ENCODE measurements at places on chromosomes 5 and 9.
A peak's percentile ranks its signal among the peaks of the same experiment; 100 is the strongest.

DNA sequence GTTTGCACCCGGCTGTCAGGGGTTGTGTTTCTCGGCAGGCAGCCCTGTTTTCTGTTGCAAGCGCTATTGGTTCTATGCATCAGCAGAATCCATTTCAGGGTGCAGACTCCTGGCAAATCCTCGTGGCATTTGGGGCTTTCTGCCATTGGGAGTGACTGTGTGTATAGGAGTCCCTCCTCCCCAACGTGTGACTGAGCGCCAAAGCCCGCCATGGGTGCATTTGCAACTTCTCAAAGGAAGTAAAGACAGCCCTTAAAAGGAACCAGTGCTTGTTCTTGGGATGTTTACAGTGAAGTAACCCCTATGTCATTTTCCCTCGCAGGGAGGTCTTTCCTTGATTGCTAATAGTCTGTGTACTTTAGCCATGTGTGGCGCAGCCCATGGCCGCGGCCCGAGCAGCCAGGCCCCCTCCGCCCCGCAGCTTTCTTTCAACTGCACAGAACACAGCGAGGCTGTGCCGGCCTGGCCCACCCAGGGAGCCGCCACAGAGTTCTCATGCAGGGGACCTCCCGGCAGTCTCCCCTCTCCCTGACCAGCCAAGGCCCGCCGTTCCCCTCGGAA lies 175.6 kb downstream of the HSD17B3 start:
- DNase-seq: no peak

DNA sequence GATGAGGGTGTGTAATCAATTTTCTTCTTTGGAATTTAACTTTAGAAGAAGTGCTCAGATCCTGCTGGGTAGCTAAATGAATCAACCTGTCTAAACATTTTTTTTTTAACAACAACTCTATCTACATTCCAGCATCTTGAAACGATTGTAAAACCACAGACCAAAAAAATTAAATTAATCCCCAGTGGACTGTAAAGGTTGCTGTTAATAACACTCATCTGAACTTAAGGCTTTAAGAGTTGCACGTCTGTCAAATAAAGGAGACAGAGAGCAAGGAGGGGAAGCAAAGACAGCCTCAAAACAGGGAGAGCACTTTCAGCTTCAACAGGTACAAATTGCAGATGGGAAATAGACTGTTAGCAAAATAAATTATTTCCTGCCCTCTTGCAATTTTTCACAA lies 548.5 kb downstream of the DTWD2 start:
- no peak for DNase-seq

GRCh38 chr9:129640871-129641749 lies 841 bp downstream of the ASB6 start:
- DNase-seq: peak; percentile 59

DNA sequence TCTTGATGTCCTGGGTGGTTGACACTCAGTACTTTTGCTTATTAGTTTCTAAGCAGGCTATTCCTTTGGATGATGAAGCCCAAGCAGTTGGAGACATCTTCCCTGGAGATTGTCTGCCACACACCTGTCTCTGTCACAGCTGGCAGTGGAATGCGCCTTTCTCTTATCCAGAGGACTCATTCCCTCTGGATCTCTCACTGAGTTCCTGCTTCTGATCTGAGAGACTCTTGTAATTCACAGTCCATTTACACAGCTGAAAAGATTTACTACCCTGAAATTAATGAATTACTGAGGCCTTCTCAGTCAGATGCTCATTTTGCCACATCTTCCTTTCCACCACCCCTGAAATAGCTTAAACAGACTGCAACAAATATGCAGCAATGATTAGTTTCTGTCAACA lies 15.9 kb downstream of the TAL2 start:
- no peak for DNase-seq

- peak; percentile 68 for DNase-seq
Measured at GRCh38 chr9:14119694-14120514, 194.0 kb downstream of the NFIB start.

DNA sequence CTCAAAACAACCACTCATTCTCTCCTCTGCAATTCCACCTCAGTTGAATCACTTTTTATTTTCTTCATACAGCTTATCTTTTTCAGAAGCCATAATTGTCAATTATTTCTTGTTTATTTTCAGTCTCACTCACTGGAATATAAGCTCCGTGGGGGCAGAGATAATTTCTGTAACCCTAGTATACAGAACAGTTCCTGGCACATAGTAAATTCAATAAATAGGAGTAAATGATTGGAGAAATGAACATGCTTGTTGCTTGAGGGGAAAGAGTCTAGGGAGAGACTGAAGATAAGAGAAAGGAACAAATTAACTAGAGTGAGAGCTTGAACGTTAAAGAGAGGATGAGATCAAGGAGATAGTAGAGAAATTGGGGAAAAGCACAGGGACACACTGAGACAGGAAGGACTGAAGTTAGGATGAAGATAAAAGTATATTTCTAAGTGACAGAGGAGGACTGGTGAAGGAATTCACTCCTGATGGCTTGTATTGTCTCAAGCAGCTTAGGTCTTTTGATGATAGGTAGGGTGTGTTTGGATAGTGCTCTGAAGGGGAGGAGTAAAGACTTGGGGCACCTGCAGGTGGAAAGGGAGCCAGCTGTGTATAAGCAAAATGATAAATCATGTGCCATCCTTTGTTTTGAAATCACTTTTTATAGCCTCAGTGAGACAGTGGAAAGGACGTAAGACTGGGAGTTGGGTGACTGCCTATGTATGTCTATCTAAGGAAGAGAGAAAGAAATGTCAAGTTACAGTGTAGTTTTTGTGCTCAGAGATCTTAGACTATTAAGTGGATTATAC lies 2.2 kb downstream of the NAA35 start:
- no peak for DNase-seq

DNA sequence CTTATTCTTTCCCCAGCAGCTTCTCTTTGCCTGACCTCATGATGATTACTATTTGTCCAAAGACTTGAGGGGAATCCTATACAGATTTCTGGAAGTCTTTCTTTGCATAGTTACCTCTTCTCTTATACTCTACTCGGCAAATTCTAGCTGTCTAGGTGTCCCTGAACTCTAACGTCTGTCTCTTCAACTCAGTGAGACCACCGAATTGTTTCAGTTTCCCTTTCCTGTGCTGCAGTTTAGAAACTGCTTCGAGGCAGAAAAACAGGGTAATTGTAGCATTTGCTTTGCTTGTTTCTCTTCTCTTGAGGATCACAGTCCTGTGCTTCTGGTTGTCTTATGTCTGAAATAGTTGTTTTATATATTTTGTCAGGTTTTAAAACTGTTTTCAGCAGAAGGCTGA lies 14.8 kb downstream of the LVRN start:
- no peak for DNase-seq

GRCh38 chr5:125883223-125883622 lies 540.0 kb upstream of the GRAMD2B start:
- no peak for DNase-seq

DNA sequence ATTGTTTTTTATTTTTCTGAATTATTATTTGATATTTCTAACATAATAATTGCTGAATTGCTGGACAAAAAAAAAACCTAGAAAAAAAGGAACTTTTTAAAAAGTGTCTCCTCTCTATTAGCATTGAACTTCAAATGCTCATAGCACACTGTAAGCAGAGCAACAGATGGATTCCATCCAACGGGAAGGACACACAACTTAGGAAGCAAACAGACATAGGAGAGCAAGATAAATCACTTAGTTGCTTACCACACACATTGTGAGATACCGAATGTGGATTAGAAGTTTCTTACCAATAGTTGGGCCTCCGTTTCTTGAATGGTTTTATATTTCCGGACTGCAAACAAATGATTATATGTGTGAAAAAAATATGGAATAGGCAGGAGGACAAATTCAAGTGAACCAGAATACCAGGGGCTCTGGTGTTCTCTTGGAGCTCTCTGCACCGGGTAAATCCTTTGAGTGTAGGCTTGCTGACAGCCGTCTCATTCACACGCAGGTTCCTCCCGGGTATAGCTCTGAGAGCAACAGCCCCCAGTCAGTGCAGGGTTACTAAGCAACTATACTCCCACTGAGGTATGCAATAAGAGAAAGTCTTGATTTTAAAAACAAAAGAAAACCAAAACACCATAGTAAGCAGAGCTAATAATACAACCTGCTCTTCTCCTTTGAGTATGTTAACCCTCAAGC lies 217.6 kb downstream of the TMEM167A start:
- no peak for DNase-seq

GRCh38 chr5:139470821-139471300 lies at the start of gene SMIM33:
TSS of gene SMIM33 (plus strand) at chr5:139471004. CDS start at chr5:139471122, 118 bp downstream.
- DNase-seq: no peak

- DNase-seq: peak; percentile 4
Measured at GRCh38 chr5:39801306-39801705, 376.5 kb upstream of the DAB2 start.

- no peak for DNase-seq
Measured at GRCh38 chr9:115132648-115133047, 14.7 kb upstream of the TNC start.

GRCh38 chr9:109940561-109940960 lies 160.6 kb downstream of the PALM2AKAP2 start:
- DNase-seq: no peak

DNA sequence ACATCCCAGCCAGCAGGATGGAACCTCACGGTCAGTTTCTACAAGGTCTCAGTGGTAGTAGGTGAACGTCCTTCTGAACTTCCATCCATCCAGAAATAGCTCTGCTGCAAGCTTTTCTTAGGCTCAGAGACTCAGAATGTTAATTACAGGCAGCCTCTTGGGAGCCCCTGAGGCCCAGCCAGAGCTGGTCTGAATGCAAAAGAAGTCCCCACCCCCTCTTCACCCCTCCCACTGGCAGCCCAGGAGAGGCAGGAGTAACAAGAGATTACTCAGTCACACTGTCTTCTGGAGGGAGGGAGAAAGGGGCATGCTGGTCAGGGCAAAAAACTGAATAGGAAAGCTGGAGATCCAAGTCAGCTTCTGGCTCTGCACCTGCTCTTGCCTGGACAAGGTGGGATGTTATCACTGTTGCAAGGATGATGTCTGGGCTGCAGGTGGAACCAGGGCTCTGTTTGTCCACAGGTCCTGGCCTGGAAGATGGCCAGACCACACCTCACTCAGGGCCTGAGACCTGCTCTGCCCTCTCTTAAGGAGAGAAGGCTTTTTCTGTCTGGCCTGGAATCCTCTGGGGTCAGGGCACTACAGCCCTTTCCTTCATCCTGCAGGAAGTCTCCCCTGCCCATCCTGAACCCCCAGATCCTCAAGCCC lies 9.1 kb downstream of the ENHO start:
- DNase-seq: peak; percentile 43

GRCh38 chr9:13436591-13436990 lies 157.1 kb upstream of the MPDZ start:
- DNase-seq: peak; percentile 20

- DNase-seq: no peak
Measured at GRCh38 chr9:108001237-108001636, 511.7 kb upstream of the KLF4 start.

- DNase-seq: peak; percentile 35
Measured at GRCh38 chr5:133456933-133457402, 155.4 kb downstream of the FSTL4 start.

- DNase-seq: no peak
Measured at GRCh38 chr9:90107726-90108655, 503.2 kb downstream of the GADD45G start.

- DNase-seq: no peak
Measured at GRCh38 chr9:22229069-22229468, 217.6 kb upstream of the DMRTA1 start.

DNA sequence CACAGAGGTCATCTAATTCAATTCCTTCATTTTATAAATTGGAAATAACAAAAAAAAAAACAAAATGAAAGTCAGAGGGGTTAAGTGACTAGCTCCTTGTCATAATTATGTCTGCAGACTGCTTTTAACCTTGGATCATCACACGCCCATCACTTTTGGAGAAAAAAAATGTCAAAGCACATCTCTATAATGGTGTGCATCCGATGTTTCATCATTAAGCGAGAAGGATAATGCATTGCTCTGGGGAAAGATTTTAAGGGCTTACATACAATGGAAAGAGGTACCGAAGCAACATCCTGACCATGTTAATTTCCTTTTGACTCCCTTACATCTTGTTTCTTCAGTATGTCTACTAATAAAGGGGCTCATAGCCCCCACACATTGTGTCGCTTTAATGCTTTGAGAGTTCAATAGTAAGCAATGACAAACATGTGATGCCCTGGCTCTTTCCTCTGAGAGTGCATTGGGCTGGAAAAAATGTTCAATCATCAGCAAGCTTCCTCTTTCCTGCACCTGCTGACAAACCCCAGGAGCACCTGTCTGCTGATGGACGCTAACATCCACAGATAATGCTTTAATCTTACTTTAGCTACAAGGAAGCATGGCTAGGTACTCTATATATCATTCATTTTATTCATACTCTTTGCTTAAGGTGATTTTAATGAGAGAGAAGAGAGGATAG lies 242.2 kb downstream of the SMARCA2 start:
- no peak for DNase-seq

- peak; percentile 85 for DNase-seq
Measured at GRCh38 chr5:39080597-39081204, 6.5 kb upstream of the RICTOR start.

GRCh38 chr9:79568337-79569101 lies 3.2 kb upstream of the TLE4 start:
- no peak for DNase-seq

- no peak for DNase-seq
Measured at GRCh38 chr9:21943464-21943863, 50.7 kb downstream of the CDKN2A start.

- peak; percentile 70 for DNase-seq
Measured at GRCh38 chr9:16867576-16868311, 2.7 kb downstream of the BNC2 start.

DNA sequence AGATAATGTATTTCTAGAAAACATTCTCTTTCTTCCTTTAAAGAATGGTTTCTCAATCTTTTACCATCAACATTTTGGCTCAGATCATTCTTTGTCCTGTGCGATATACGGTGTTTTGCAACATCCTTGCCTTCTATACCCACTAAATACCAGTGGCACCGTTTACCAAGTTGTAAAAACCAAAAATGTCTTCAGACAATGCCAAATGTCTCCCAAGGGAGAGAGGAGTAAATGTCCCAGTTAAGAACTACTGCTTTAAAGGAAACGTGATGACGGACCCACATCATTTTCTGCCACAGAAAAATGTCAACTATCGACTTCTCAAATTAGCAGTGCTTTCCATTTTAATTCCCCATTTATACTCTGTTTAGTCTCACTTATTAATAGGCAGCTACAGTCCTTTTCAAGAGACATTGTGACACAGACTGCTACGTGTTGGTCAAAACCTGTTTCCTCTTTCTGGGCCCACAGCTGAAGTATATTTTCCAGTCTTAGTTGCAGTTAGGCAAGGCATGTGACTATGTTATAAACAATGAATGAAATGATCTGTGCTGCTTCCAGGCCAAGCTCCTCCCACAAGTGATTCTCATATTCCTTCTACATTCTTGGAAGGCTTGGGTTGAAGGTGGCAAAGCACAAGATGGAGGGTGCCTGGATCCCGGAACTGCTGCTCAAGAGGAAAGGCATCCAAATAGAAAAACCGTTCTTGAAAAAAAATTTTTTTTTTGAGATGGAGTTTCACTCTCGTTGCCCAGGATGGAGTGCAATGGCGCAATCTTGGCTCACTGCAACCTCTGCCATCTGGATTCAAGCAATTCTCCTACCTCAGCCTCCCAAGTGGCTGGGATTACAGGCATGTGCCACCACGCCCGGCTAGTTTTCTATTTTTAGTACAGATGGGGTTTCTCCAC lies 8.8 kb downstream of the PRXL2C start:
- DNase-seq: peak; percentile 94

- no peak for DNase-seq
Measured at GRCh38 chr9:115114546-115114945, 3.4 kb downstream of the TNC start.

- DNase-seq: peak; percentile 2
Measured at GRCh38 chr5:13695076-13695712, 249.3 kb downstream of the DNAH5 start.

All from GM23248 (cell line).